NCI-H446 treated with DMSO at 0.1 percent for 48 hours (cell line): ENCODE measurements at places on chromosomes 4 and X.

- DNase-seq: no peak
Observed at GRCh38 chr4:76570141-76570973, 135.3 kb downstream of the SHROOM3 start.

- DNase-seq: no peak
Observed at GRCh38 chr4:136424052-136424451, 1108.2 kb downstream of the PCDH18 start.

DNA sequence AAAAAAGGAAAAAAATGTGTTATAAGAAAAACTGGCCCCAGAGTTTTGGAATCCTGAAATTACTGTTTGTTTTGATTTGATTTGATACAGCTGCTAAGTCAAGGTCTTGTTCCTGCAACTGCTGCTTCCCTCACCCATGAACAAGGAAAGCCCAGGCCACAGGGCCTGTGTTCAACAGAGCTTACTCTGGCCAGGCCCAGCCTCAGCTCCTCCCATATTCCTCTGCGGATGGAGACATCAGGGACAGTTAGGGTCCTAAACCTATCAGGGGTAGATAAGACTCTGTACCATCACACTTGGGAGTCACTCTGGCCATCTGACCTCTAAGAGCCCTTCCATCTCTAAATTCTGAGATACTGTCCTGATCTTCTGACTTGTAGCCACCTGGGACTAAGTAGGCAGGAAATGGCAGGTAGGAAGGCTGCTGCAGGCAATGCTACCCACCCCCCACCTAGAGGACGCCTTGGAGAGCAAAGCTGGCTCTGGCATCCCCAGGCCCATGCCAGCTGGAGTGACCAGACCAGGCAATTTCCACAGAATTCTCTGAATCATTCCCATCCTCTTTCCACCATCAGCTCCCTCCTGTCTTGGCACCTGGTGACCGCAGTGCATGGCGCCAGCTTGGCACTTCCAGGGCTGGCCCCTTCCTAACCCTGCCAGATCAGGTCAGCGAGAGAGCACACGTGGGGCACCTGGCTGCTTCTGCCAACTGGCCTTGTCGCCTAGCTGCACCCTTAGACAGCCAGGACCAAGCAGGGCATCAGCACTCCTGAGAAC lies 58.0 kb upstream of the TMEM33 start:
- DNase-seq: no peak

- DNase-seq: no peak
Observed at GRCh38 chrX:154043003-154043763, 23.5 kb upstream of the IRAK1 start.

GRCh38 chr4:86522349-86522748 lies 71.8 kb upstream of the PTPN13 start:
- DNase-seq: no peak

- no peak for DNase-seq
Observed at GRCh38 chr4:121693886-121694285, 2.9 kb downstream of the ANXA5 start.

- no peak for DNase-seq
Observed at GRCh38 chr4:177771645-177772044, 329.4 kb upstream of the AGA start.

GRCh38 chrX:72060921-72061490 lies 70.7 kb downstream of the RTL5 start:
- DNase-seq: no peak

GRCh38 chr4:3721627-3722026 lies 44.6 kb upstream of the ADRA2C start:
- no peak for DNase-seq
